Femur (tissue), 1 donor: ENCODE measurements at places on chromosomes 2 and 18.
A peak's percentile ranks its signal among the peaks of the same experiment; 100 is the strongest.

GRCh38 chr18:48929941-48930713 lies 20.6 kb downstream of the SMAD7 start:
- DNase-seq: peak; percentile 85

DNA sequence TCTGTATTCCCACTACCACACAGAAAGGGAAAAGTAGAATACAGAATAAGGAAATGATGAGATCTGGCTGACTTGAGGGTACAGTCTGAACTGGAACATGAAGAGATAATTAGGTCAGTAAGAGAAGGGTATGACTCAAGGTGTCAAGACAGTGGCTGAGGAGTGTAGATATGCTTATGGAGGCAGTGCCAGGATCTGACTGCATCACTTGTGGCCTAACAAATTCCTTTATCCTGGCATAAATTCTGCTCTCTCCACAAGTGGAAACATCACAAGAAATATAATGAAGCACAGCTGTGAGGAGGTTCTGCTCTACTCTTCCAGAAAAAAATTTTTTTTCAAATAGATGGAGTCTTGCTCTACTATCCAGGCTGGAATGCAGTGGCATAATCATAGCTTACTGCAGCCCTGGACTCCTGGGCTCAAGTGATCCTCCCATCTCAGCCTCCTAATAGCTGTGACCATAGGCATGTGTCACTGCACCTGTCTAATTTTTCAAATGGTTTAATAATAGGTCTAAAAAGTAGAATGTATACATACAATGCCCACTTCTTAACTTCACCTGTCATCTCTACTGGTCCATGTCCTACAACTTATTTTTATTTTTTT lies 85.3 kb downstream of the C2orf74 start:
- no peak for DNase-seq

- no peak for DNase-seq
Observed at GRCh38 chr18:60698901-60699300, 326.3 kb upstream of the MC4R start.

DNA sequence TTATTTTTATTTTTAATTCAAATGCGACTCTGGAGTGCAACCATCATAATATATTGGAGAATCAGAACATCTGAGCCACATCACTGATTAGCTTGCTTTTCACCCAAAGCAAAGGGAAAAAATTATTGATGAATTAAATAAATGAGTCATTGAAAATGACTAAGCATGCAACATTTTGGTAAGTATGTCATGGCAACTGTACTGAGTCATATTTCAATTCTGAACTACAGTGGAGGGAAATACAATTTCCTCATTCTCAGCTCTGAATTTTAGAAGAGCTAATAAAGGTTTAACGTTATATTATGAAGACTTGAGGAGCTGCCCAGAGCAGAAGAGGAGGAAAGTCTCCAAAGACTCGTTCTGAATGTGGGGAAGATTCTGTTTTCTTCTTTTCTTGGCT lies 89.6 kb upstream of the CCDC68 start:
- DNase-seq: no peak

- DNase-seq: no peak
Observed at GRCh38 chr2:67702937-67703336, 305.8 kb downstream of the ETAA1 start.

DNA sequence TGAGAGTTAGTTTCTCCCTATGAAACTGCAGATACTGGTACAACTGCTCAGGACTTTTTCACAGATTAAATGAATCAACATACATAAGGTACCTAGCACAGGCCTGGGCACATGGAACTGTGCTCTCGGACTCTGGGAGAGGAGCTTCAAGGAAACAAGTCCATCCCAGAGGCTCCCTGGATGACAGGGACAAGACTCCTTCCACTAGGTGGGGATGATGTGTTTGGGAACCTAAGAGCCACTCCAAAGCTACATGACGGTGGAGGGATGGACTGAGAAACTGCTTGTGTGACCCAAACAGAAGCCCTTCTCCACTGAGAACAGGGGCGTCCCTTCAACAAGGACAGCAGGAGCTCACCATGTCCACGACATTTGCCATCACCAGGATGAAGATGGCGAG lies 37.1 kb downstream of the CENPO start:
- no peak for DNase-seq

GRCh38 chr2:225779829-225780228 lies 380.3 kb downstream of the NYAP2 start:
- DNase-seq: peak; percentile 29

- no peak for DNase-seq
Observed at GRCh38 chr2:22683914-22684313, 701.1 kb upstream of the KLHL29 start.
